ENCODE measurements at places on chromosomes 13 and 19.

DNA sequence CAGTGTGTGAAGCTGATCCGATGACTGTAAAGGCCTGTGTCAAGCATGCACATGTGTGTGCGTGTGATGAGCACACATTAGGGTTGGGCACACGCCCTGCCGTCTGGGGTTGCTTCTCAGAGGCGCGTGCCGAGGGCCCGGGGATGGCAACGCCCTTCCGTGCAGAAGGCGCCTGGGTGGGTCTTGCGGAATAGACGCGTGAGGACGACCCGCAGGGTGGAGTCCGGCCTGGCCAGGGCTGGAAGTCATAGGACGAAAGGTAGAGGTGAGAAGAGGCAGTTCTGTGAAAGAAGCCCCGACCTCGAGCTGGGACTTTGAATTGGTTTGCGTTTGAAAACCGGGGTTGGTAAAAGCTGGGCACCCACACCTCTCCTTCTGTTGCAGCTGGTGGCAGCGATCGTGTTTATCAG, 35.7 kb downstream of the TMEM255B start:
- no peak for DNase-seq

- DNase-seq: no peak
Measured at GRCh38 chr13:75486146-75487062, 4.4 kb upstream of the TBC1D4 start.

GRCh38 chr13:43797869-43798268, 11.1 kb upstream of the ENOX1 start:
- DNase-seq: no peak

GRCh38 chr19:28154077-28154476, 1058.9 kb downstream of the UQCRFS1 start:
- DNase-seq: no peak

- no peak for DNase-seq
Measured at GRCh38 chr13:105634059-105634458, 901.4 kb downstream of the EFNB2 start.
